ENCODE measurements at places on chromosomes 3 and 15.

DNA sequence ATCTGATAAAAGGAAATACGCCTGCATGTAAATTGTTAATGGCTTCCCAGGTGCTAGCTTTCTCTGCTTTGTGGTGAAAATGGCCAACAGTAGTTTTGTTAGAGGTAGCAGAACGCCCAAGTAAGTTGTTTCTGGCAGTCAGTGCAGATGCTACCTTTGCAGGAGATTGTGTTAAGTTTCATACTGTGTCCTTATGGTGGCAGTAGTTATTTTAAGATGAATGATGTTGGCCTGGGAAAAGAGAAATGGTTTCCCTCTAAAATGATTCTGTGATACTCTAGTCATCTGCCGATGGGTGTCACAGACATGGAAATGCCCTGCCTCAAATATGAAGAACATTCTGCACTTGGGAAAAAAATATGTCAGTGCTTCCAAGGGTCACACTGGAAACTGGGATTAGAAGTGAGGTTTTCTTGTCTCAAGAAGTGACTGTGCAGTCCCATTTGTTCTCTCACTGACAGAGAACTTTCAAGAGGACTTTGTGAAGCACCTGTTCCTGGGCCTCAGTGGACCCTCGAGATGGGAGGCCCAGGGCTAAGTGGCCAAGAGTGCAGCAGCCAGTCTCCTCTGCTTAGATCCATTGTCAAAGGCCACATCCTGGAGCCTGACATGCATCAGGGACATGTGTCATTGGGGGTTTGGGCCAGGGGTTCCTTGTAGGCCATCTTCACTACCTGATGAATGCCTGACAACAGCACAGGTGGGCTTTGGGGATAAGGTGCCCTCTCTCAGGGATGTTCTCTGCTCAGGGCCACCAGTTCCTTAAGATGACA is 393.3 kb downstream of the CACNA2D3 start:
- ATAC-seq, result no peak

- ATAC-seq, result no peak
Measured at GRCh38 chr15:83115831-83116565, 8.6 kb downstream of the TM6SF1 start.

- ATAC-seq, result no peak
Measured at GRCh38 chr15:69126054-69126469, 34.4 kb upstream of the GLCE start.

- peak; percentile 84 for ATAC-seq
Measured at GRCh38 chr3:191356631-191357439, 26.5 kb upstream of the UTS2B start.

DNA sequence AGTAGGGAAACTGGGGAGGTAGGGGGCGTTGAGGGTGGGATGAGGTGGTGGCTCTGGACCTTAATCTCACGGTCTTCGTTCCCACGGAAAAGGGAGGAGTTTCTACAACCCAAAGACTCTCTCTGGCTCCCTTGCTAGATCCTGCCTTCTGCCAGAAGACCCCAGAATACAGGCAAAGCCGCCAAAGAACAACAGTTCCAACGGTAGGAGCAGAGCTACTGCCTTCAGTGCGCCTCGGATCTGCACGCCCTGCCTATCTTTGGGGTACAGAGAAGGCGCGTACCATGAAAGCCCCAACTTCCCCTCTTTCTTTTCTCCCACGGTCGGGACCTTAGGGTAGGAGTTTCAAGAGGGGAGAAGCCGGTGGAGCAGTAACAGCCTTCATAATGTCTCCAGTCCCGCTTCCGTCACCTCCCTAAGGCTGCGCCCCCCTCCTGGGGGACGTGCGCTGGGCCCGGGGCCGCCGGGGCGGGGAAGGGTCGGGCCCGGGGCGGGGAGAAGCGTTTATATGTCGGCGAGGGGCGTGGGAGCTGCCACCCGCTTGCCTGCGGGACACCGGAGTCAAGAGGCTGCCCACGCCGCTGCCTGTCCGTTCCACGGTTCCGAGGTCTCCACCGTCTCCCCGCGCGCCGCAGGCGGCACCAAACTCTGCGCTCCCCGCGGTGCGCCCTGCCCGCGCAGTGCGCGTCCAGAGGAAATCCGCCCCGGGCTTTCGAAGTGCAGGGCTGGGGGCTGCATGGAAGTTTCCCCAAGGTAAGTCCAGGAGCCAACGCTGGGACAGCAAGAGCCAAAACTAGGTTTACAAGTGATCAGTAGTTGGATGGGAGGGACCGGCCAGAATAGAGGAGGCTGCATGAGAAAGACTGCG is at the start of gene COL6A6:
Gene COL6A6 (plus strand): TSS at position 533 of the 868 bp plus-strand sequence. CDS start 43,188 bp downstream, outside the sequence.
- ATAC-seq, result no peak

DNA sequence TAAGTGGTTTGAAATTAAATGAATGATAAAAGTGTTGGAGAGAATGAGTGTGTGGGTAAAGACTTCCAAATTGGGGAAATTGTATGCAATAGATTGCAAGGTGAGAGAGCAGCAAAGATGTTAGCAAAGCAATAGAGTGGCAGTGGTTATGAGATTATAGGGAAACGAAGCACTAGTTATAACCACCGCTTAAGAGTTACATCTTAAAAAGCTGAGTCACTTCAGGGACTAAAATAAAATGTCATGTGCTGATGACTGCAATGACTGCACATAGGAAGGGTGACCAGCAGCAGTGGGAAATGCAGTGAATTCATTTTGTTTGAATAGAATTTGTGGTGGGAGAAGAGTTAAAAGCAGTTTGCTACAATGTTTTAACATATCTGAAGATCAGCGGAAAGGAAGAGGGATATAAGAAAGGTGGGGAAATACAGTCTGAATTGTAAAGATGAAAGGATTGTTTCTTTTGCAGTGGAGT is 127.3 kb downstream of the RAP2B start:
- ATAC-seq, result no peak

DNA sequence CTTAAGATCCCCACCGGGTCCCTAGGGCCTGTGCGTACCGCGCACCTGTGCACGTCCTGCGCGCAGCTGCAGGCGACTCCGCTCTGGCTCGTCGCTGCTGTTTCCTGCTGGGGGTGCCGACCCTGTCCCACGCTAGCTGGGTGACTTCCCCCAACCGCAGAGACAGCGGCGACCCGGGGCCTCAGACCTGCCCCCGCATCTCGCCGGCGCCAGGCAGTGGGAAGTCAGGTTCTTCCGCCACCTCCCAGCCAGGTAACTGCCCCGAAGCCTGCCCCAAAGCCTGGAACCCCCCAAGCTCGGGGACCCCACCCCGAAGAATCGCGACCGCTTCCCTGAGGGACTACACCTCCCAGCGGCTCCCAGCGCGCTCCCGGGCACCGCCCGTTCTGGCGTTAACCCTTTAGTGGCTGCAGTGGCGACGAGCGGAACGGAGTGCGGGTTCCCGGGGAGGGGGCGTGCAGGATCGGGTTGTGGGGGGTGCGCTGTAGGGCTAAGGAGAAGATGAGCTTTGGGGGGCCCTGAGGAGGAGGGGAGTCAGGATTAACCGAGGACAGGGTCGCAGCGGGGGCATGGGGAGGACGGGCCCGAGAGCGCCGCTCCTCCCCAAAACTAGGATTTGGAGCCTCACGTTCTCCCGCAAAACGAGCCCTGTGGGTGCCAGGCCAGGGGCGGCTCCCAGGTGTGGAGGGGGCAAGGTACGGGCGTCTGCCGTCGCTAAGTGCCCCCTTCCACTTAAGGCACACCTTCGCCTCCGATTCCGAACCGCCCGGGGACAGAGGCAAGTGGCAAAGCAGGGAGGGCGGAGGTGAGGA is 589 bp downstream of the NEIL1 start:
- ATAC-seq, result peak; percentile 74

- no peak for ATAC-seq
Measured at GRCh38 chr3:113654310-113654709, 42.1 kb downstream of the USF3 start.

- ATAC-seq, result no peak
Measured at GRCh38 chr15:29031502-29032228, 145.9 kb downstream of the APBA2 start.

- peak; percentile 40 for ATAC-seq
Measured at GRCh38 chr3:185764163-185764979, 60.5 kb downstream of the IGF2BP2 start.

- no peak for ATAC-seq
Measured at GRCh38 chr3:150607267-150608065, 4.3 kb downstream of the SELENOT start.

DNA sequence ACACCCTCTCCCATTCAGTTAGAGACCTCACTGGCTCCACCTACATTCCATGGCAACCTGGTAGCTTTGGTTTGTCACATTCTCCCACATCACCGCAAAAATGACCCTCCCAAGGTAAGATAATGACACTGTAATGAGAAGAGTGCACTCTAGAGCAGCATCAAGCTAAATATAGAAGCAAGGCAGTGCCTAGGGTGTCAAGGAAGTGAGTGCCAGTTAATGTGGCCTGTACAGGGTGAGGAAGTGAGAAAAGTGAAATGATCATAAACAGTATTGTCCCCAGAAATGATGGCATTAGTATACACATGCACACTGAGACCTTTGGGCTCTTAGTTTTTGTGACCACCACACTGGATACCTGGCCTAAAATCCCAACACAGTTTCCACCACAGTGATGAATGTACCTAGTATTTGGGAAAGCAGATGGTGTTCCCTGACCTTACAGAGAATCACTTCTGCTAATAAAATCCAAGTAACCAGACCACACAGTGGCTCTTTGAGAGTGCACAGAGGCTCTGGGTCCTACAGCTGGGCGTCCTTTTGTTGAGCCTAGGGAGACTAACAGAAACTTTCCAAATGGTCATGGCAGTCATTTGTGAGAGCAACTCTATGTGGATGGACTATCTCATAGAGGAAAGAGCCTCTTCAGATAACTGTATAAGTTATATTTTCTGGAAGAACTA is 106.6 kb downstream of the ARPP21 start:
- no peak for ATAC-seq

- ATAC-seq, result no peak
Measured at GRCh38 chr15:77425104-77425503, 4.4 kb downstream of the HMG20A start.

DNA sequence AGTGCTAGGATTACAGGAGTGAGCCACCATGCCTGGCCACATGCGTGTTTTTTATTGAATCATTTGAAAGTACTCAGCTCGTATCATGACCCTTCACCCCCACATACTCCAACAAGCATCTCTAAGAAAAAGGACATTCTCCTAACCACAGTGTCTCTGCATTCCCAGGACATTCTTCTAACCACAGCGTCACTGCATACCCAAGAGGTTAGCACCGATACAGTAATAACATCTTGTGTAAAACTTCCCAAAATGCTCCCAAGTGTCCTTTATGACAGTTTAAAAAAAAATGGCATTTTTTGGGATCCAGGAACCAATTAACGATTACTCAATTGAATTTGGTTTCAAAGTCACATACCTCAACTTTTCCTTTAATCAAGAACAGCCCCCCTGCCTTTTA is 39.6 kb downstream of the FLNB start:
- ATAC-seq, result peak; percentile 59

- peak; percentile 48 for ATAC-seq
Measured at GRCh38 chr15:56249092-56249491, 5.4 kb upstream of the RFX7 start.

DNA sequence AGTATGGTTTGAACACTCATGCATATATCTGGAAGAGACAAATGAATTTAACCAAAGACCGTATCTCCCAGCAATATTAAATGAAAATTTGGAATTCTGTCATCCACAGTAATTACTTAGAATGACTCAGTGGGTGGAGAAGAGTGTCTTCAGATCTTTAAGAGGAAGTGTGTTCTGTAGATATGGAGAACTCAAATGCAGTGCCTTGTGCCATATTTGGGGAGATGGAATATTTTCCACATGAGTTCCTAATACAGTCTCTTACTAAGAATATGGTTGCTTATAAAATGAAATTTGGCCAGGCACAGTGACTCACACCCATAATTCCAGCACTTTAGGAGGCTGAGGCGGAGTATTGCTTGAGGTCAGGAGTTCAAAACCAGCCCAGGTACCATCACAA is 40.5 kb downstream of the ANO10 start:
- ATAC-seq, result no peak

GRCh38 chr15:25623708-25624107 is 184.9 kb upstream of the UBE3A start:
- no peak for ATAC-seq

DNA sequence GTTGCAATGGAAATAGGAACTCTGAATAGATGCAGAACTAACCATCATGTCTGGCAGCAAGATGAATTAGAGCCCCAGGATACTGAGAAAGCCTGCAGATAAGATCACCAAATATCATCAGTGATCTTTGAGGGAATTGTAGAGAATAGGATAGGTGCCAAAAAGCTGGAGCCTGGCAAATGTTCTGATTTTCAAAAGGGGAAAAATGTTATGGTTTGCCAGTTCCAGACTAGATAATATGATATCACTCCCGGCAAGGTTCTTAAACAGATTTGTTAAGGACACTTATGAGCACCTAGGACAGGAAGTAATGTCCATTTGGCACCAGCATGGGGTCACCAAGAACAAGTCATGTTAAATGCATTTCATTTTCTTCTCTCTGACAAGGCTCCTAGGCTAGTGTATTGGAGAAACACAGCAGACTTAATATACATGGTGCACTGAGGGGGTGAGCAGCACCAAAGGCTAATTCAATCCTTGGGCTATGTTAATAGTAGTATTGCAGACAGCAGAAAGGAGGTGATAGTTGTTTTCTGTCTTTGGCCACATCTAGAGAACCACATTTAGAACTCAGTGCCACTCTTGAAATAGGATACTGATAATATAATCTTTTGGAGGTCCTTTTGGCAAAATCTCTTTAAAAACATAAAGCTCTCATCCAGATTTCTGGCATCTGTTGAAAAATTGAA is 4.8 kb downstream of the SRGAP3 start:
- peak; percentile 32 for ATAC-seq

DNA sequence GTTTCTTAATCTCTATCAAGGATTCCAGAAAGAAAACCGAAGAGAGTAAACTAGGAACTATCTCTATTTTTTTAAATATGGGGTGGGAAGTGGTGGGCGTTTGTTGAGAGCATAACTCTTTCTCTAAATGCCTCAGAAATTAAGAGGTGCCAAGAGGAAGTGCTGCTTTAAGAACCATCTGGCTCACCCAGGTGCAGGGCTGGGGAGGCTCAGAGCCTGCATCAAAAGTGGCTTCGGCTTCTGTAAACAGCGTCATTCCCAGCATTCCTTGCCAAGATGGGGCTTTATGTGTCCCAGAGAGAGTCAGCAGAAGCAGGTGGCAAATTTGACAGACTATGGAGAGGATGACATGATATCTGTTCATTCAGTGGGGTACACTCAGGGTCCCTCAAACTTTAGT is 123.3 kb upstream of the BFSP2 start:
- no peak for ATAC-seq
